ENCODE measurements at places on chromosomes 4 and X.

GRCh38 chr4:122005064-122005755, 53.4 kb upstream of the TRPC3 start:
- no peak for DNase-seq

GRCh38 chrX:110804446-110804845, 8.8 kb upstream of the CHRDL1 start:
- DNase-seq: no peak

- DNase-seq: no peak
Observed at GRCh38 chrX:120797188-120797851, 78.3 kb downstream of the CT47B1 start.

- DNase-seq: no peak
Observed at GRCh38 chr4:24150034-24150433, 260.2 kb upstream of the PPARGC1A start.

- DNase-seq: no peak
Observed at GRCh38 chr4:178205826-178206225, 763.6 kb upstream of the AGA start.
